ENCODE measurements at places on chromosomes 1 and 21.

GRCh38 chr1:161258439-161259344 lies at the start of gene PCP4L1:
PCP4L1 (plus strand) TSS chr1:161258745; CDS start chr1:161258975, 230 bp downstream.
- no peak for DNase-seq

DNA sequence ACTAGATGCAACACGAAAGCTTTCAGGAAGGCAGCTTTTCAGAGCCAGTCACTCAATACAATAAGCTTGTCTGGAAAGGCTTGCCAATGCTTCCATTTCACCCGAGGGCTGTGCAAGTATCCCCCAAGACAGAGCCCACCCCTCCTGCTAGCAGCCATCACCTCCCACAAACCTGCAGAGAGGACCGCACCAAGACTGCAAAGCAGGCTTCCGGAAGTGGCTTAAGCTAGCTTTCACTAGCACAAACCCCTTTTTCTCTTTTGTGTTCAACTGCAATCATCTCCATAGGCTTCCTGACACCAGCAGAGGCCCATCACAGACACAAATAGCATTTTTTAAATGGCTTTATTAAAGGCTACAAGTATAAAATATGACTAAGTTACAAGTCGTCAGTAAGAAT lies 31.5 kb downstream of the C1orf198 start:
- DNase-seq, result no peak

GRCh38 chr1:189374816-189375215 lies 1102.8 kb downstream of the BRINP3 start:
- DNase-seq, result no peak

GRCh38 chr1:48182439-48182838 lies 40.1 kb upstream of the SLC5A9 start:
- DNase-seq, result no peak

GRCh38 chr1:94935034-94935433 lies 8.1 kb upstream of the CNN3 start:
- no peak for DNase-seq

- no peak for DNase-seq
Measured at GRCh38 chr1:39250460-39251240, 46.2 kb downstream of the MACF1 start.

GRCh38 chr1:172185211-172185610 lies 235.3 kb upstream of the C1orf105 start:
- no peak for DNase-seq

DNA sequence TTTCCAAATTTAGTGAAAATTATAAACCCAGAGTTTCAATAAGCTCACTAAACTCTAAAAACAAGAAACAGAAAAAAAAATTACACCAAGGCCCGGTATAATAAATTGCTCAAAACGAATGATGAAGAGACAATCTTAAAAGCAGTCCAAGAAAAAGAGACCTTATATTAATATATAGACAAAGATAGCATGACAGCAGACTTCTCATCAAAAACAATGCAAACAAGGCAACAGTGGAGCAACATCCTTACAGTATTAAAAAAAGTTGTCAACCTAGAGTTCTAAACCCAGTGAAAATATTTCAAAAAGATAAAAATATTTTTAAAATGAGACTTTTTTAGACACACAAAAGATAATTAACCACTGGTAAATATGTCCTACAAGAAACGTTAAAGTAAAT lies 46.7 kb downstream of the KIFAP3 start:
- no peak for DNase-seq

DNA sequence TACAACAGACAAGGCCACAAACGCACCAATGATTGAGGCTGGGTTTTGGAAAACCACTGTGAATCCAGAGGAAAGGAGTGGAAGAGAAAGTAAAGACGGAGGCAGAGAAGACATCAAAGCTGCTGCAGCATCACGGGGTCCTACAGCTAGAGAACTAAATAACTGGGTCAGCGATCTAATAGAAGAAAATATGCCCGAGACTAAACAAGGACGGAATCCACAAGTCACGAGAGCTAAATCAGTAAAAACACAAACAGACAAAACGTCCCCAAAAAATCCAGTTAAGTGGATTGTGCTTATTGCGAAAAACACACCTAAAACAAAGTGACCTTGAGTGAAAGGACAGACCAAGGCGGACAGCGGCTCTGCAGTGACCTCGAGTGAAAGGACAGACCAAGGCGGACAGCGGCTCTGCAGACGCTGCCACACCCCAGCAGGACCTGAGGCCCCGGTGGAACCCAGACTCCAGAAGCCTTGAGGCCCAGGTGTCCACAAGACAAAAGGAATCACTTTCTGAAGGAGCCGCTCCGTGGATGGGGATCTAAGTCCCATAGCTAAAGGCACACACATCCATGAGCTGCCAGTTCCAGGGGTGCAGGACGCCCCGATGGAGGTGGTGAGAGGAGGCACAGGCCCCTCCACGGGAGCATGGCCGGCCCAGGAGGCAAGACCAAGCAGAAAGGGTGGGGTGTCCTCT lies 6.0 kb downstream of the FTCD start:
- DNase-seq, result no peak

DNA sequence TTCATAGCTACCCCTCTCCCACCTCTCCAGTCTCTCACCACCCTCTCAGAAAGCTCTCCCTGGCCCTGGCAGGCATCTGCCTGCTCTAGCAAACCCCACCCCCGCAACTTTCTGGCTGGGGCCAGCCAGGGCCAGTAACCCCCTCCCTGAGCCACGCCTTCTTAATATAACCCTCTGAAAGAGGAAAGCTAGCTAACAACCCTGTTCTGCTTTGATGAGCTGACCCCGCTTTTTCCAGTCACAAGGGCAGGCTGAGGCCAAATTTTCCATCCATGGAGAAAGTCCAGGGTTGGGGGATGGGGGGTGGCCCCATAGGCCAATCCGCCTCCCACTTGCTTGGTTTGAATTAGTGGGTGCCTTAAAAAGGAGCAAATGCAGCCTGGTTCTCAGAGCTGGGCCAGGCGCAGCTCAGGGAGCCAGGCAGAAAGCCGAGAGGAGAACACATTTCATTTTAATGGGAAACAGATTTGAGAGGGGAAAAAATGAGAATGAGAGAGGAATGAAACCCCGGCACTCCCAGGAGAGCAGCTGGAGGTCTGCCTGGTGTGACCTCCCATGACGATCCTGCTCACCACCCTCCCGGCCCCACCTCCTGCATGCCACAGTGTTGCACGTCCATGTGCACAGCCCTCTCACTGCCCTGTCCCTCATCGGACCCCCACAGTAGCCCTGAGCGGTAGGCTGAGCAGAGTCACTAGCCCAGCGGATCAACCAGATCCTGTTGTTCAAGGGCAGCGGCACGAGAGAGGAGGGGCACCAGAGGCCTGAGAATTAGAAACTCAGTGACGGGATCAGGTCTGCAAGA lies 62.3 kb downstream of the OPTC start:
- DNase-seq, result no peak

GRCh38 chr1:211876851-211877590 lies 46.5 kb upstream of the LPGAT1 start:
- no peak for DNase-seq

DNA sequence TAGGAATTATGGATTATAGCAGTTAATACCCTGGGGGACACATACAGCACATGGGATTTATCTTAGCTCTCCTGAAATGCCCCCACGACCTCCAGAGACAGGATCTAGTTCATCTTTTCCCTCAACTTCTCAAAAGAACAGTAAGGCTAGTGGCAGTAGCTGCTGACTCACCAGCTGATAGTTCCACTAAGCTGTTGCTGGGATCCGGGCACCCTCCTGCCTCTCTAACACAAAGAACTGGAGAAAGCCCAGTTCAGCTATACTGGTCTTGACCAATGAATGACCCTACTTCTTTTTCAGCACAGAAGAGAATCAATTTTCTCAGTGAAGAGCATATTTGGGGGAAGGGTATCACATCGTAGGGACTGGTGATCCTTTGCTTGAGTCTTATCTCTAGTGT lies 84.1 kb downstream of the PGBD5 start:
- DNase-seq, result no peak

DNA sequence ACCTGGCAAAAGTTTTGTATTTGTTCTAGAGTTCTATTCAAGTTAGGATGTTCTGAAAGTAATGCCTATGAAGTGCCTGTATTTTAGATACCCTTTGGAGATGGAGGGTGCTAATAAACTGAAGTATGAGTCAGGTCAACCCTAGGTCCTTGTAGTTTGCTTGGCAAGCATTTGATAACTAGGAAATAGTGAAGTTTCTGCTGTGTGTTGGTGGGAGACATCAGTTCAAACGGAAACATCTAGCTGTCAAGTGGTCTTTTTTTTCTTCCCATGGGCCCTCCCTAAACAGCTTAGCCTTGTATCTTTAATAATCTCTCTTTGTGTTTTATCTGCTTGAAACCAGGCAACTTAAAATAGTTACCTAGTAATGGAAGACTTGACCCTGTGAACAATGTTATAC lies 4.5 kb downstream of the MRPS6 start:
- DNase-seq, result no peak

- DNase-seq, result no peak
Measured at GRCh38 chr1:106456832-106457231, 599.6 kb upstream of the PRMT6 start.

DNA sequence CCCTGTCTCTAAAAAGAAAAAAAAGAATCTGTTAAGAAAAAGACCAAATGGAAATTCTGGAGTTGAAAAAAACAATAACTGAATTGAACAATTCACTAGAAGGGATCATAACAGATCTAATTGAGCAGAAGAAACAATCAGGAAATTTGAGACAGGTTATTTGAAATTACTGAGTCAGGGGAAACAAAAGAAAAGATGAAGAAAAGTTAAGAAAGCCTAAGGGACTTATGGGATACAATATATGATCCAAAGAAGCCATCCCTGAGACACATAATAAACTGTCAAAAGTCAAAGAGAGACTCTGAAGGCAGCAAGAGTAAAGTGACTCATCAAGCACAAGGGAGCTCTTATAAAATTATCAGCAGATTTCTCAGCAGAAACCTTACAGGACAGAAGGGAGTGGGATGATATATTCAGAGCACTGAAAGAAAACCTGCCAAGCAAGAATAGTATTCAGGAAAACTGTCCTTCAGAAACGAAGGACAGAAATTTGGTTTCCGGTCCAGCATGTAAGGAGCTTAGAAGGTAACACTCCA lies 44.5 kb downstream of the SLC2A1 start:
- no peak for DNase-seq

DNA sequence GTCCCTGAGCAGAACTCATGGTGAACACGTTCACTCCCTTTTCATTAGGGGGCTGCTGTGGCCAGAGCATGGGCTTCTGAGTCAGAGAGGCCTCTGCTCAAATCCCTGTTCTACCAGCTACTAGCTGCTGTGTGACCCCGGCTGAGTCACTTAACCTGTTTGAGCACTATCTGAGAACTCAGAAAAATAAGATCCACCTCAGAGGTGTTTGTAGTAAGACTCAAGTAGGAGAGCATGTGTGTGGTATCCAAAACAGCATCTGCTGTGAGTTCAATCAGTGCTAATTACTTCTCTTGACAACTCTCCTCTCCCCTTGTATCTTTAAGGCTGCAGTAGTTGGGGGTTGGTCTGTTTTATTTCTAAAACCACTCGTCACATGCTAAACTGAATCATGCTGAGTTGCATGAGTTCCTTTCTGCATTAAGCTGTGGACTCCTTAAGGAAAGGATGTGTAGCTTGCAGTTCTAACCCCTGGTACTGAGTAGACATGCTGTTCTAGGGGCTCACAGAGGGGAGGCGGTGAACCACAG lies 39.7 kb upstream of the JUN start:
- DNase-seq, result peak; percentile 69

DNA sequence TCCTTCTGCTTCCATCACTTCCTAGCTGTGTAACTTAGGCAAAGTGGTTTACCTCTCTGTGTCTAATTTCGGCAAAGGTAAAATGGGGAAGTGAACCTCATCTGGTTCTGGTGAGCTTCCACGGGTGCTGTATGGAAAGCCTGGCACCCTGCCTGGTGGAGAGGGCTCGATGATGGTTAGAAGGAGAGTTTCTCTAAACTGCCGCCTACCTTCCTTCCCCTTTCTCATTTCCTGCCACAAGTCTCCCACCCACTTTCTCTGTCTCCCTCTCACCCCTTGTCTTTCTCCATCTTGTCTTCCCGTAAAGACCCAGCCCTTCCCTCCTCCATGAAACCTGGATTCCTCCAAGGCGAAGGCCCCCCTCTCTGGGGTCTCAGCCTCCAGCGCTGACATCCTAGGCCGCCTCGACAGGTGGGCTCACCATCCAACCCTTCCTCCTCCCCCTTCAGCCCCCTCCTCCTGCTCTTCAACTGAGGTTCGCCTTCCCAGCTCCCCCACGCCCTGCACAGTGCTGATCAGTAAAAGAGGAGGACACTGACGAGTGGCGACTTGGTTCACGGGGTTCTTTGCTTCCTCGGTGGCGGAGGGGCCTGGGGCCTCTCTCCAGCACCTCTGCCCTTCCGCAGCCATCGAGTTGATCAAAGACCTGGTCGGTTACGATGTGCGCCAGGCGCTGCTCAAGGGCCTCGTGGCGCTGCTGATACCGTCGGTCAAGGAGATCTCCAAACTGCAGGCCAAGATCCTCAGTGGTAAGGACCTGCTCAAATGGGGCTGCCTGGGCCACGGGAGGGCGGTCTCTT lies 7.3 kb downstream of the RNU5D-1 start:
- DNase-seq, result no peak

GRCh38 chr1:225919906-225920305 lies 4.1 kb downstream of the PYCR2 start:
- DNase-seq, result peak; percentile 42

GRCh38 chr21:32795376-32795775 lies 23.8 kb upstream of the PAXBP1 start:
- DNase-seq, result no peak

GRCh38 chr1:59367301-59368007 lies 70.6 kb downstream of the FGGY start:
- peak; percentile 82 for DNase-seq

DNA sequence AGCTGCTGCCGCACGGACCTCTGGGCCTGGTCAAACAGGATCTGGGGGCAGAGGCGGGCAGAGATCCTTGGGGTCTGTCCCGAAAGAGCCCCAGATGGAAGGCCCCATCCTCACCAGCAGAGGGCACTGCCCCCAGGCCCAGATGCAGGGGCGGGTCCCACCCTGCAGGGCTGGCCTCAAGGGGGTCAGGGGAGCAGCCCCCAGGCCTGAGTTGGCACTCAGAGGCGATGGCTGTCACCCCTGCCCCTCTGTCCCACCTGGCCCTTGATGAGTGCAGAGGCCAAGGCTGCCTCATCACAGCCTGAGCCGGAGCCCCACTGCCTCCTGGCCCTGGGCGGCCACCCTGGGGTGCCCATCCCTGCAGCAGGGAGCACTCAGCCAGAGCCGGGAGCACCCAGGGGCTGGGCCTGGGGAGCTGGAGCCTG lies 5.7 kb downstream of the ACAP3 start:
- DNase-seq, result no peak

DNA sequence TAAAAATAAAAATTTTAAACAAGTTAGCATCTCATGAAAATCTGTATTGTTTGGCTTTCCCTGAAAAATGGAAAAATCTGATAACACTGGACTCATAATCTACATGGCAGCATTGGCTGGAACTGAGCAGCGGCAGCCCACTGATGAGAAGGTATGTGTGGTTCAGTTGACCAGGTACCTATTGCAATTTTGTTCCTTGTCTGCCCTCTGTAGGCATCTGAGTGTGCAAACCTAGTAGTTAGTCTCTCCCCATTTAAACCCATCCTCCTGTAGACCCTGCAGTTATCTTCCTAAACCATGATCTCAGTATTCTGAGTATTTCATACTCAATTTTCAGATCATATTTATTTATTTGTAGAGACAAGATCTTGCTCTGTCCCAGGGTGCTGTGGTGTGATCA lies 59.4 kb upstream of the SERBP1 start:
- no peak for DNase-seq

GRCh38 chr1:24805534-24806301 lies 60.5 kb downstream of the CLIC4 start:
- DNase-seq, result peak; percentile 42
